ENCODE measurements at places on chromosomes 13 and 19.

DNA sequence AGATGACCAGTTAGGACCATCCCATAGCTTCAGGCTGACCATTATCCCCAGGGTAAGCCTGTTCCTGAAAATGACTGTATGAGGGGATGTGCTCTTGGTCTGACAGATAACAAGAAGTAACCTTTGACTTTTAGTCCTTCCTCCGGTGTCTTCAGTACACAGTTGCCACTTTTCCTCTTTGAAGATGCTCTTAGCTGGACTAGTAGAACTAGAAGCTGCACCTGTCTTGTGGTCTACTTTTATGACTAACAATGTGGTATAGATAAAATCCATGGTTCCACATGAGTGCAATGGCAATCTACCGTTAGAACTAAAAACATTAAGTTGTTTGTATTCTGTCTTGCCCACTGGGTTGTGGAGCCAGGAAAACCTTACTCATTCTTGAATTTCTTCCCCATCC, 5.9 kb upstream of the RUBCNL start:
- DNase-seq, result no peak

GRCh38 chr13:107348471-107348870, 780.5 kb upstream of the ARGLU1 start:
- DNase-seq, result no peak

DNA sequence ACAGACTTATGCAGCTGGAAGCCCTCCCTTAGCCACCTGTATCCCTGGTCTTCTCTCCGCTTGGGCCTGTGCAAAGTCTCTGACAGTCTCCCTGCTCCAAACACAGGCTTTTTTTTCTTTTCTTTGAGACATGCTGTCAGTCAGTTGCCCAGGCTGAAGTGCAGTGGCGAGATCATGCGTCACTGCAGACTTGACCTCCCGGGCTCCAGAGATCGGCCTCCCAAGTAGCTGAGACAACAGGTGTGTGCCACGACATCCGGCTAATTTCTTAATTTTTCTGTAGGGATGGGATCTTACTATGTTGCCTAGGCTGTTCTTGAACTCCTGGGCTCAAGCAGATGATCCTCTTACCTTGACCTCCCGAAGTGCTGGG, 1.6 kb downstream of the MZF1 start:
- DNase-seq, result no peak

DNA sequence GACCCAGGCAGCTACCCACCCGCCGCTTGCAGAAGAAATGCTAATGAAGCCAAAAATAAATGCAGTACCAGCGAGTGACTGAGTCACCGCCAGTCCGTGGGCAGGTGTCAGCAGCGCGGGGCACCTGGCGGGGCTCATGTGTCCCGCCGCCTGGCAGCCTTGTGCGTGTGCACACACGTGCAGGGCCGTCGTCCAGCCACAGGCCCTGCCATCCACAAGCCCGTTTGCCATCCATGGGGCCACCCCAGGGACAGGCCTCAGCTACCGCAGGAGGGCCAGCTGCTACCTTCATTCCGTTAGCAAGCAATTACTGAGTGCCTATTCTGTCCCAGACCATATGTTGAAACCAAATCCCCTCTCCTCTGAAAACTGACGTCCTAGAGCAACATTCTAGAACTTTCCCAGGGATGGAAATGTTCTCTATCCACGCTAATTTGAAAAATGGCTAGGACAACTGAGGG, 20.5 kb downstream of the NCAN start:
- no peak for DNase-seq

- no peak for DNase-seq
These were observed 117.9 kb downstream of the EFNB2 start for GRCh38 chr13:106417467-106418110.

DNA sequence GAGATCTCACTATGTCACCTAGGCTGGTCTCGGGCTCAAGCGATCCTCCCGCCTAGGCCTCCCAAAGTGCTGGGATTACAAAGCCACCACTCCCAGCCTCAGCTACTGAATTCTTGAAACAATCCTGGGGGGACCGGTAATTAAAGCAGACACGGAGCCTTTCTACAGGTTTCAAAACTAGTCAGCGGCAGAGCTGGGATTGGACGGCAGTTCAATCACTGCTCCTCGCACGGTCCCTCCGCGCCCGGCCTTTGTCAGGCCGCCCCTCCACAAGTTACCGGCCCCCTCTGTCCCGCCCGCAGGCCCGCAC, 229 bp downstream of the BORCS8 start:
- no peak for DNase-seq

DNA sequence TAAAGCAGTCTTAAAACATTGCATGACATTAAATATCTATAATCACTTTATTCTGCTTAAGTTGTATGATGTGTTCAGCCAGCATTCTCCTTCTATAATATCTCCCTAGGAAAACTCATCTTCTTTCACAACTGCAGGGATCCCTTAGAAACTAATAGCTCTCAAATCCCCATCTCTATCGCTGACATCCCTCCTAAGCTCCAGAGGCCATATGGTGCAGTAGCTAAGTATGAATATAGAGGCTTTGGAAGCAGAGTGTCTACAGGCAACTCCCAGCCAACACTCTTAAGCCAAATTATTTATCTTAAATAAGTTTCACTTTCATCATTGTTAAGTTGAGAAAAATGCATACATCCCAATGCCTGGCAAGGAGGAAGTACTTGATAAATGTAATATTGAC, 349.5 kb upstream of the MIR17HG start:
- DNase-seq, result no peak

DNA sequence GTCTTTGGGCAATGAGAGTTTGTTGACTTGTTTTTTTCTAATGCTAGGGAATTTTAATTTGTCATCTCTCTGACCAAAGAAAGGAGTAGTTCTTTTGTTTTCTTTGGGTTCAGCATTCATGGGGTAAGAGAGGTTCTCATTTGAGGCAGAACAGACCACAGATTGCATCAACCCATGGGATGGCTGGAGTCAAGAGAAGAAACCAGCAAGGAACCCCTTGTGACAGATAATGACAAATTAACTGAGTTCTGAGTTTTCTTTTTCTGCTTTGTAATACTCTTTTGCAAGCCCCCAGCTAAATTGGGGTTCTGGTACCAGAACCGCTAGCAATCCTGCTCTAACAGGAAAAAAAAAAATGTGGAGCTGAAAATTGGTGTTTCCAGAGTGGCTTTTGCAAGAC, 864.1 kb downstream of the DIAPH3 start:
- DNase-seq, result no peak

DNA sequence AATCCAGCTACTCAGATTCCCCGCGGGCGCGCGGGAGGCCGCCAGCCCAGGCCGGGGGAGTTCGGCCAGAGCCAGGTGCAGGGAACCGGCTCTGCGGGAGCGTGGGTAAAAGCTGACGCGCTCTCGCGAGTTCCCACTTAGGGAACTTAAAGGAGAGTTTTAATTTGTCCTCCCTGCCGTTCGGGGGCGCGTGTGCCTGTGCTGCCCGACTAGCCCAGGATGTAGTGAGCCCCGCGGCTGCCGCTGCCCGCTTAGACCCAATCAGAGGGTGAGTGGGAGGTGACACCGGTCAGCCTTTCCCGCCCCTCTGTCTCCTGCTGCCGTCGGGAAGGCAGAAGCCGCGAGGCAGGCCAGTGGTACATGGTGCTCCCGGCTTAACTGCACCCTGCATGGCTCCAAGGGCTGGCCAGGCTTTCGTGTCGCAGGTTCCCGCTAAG, 36.0 kb upstream of the NEK3 start:
- no peak for DNase-seq

GRCh38 chr19:28301463-28301862, 911.5 kb downstream of the UQCRFS1 start:
- no peak for DNase-seq

GRCh38 chr19:9782338-9782737, 13.8 kb upstream of the ZNF846 start:
- DNase-seq, result no peak

GRCh38 chr13:43686557-43686956, 100.2 kb downstream of the ENOX1 start:
- no peak for DNase-seq

DNA sequence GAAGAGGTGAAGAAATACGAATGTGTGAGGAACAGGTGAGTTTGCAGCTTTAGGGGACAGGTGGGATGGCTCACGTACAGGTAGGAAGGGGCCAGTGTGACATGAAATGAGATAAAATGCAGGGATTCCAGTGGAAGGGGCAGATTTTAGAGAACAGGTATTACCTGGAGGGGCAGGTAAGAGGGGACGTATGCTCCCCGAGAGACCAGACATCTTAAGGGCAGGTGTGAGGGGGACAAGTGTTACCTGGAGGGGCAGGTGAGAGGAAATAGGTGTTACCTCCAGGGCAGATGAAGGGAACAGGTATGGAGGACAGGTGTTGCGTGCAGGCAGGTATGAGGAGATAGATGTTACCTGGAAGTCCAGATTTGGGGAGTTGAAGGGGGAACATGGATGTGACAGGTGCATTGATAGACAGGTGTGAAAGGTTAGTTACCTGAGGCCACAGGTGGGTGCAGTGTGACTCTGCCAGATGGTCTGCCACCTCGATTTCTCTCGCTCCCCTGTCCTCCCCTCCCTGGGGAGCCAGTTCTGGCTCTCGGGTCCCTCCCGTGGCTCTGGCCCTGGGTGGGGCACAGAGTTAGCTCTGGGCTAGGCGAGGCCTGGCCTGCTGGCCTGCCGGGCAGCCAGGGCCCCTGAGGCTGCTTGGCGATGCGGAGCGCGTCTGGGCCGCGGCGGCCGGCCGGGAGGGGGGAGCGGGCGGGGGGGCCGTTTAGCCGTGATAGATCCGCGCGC, 2.1 kb downstream of the ERFL start:
- no peak for DNase-seq

- no peak for DNase-seq
These were observed 12.7 kb upstream of the DPY19L3 start for GRCh38 chr19:32392901-32393300.

DNA sequence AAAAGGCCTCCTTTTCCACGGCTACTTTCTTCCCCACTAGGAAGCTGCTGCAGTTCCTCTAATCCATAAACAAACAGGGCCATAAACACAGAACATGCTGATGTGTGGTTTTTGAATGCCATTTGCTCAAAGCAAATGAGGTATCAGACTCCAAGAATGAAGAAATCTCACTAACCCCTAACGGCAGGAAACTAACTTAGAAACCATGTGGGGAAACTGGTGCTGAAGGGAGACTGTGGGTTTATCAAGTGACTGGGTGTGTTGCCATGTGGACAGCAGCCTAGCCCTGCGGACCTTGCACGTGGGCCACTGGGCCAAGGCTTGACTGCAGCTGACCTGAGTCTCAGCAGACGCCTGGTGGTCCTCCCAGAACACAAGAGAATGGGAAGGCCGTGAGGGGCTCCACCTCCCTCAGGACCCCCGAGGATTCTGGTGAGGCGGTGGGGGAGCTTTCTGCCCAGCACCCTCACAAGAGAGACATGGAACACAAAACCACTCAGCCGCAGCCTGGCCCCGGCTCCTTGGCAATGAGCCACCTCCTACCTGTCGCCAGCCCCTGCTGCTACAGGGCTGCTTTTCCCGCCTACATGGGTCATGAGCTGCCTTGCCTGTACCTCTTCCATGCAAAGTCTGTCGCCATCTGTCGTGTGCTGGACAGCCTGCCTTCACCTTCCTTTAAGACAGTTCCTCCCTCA, 10.6 kb downstream of the SLC15A1 start:
- DNase-seq, result no peak

DNA sequence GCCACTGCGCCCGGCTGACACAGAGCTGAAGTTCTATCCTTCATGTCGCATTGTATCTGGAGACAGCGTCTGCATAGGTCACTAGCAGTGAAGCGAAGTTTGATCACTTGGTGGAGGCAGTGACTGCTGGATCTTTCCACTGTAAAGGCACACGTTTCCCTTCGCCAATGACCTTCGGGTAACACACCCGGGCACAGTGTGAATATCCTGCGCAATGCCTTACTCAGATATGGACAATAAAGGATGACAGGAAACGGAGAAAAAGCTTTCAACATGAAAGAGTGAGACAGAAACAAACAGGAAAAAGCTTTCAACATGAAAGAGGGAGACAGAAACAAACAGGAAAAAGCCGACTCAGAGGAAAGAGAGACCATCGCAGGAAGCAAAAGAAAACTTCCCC, 17.1 kb downstream of the ARL11 start:
- DNase-seq, result no peak

GRCh38 chr13:106523576-106523975, 11.9 kb downstream of the EFNB2 start:
- DNase-seq, result no peak

DNA sequence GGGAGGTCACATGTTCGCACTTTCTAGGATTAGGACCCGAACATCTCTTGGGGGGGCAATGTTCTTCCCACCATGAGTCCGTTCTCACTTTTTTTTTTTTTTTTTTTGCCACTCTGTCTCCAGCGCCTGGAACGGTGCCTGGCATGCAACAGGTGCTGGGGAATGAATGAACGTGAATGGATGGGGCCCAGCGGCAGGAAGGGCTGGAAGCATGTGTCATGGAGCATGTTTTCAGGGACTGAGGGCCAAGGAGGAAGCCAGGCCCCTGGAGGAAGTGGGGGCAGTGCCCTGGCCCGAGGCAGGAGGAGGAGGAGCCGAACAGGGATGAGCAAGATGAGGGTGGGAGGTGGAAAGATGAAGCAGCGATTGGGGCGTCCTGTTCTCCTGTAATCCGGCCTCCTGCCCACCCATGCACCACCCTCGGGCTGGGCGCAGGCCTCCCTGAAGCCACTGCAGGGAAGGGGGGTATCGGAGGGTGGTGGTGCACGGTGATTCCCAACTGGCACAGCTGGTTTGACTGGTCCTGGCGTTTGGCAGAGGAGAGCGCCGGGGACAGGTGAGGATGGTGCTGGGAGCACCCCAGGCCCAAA, 8.8 kb upstream of the SULT2B1 start:
- no peak for DNase-seq

DNA sequence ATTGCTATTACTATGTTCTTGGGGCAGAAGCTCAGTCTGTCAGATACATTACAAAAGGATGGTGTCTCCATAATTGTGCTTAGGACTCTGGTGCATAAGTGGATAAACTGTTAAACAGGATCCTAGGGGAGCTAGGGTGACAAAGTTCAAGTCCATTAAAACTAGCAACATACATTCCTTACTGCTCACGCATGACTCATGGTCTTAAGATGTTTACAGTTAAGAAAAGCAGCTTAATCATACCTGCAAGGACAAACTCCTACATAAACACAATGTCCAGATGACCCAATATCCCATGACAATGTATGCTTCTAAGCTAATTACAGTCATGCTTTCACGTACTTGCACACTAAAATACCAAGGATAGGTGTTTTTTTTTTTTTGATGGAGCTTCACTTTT, 3.5 kb upstream of the ZNF701 start:
- DNase-seq, result no peak

DNA sequence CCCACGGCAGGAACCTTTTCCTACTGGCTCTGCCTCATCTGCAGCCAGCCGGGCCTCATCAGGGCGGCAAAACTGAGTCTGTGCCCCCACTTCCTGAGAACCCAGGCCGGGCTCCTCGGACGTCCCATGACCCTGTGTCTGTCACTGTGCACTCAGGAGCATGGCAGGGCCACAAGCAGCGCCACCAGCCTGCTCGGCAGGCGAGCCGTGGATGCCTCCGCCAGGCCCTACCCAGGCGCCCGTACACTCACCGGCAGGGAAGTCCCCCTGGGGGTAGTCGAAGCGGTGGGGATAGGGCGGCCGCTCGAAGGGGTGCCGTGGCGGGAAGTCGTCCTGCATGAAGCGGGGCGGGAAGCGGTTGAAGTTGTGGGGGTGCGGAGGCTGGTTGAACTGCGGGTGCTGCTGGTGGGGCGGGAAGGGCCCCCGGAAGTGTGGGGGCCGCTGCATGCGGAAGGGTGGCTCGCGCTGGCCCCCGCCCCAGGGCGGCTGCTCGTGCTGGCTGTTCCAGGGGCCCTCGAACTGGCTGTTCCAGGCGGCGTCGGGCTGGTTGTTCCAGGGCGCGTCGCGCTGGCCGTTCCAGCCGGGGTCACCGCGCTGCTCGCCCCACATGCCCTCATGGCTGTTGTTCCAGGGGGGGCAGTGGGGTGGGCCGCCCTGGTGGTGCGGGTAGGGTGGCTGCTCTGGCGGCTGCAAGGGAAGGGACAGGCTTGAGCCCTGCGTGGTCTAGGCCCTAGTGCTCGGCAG, 17.1 kb downstream of the CHERP start:
- no peak for DNase-seq

Measured in NK-92 treated with Interleukin-12 subunit alpha and Interleukin-12 subunit beta, amount 100 ng/mL, for 24 hours (cell line).